ENCODE measurements at places on chromosomes 11 and 22. TPM values are rescaled to one million over a fixed set of nuclear protein-coding genes. Genes with fewer than 3 reads are reported as not detected.

GRCh38 chr11:116644941-116645305 is 127.9 kb downstream of the BUD13 start:
- no peaks in the 10 kb centered on the region for H3K36me3 ChIP-seq
- no peak for DNase-seq
- H3K27ac ChIP-seq: no peak overlapping the region
- peaks cover 3% of the 10 kb centered on the region for H3K27me3 ChIP-seq
- no peaks in the 10 kb centered on the region for H3K4me1 ChIP-seq

GRCh38 chr11:1652026-1652425 is 22.5 kb downstream of the KRTAP5-5 start:
- no peaks in the 10 kb centered on the region for H3K36me3 ChIP-seq
- H3K4me3 ChIP-seq: no peak overlapping the region
- no peak overlapping the region for H3K27ac ChIP-seq
- H3K4me1 ChIP-seq: no peaks in the 10 kb centered on the region

DNA sequence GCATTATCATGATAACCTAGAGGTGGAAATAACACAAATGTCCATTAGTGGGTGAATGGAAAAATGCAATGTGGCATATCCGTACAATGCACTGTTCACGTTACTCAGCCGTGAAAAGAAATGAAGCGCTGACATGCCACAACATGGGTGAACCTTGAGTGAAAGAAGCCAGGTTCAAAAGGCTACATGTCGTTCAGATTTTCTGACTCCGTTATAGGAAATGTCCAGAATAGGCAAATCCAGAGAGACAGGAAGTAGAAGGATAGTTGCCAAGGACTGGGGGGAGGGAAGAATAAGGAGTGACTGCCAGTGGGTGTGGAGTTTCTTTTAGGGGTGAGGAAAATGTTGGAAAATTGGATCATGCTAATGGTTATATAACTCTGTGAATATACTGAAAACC is 133.8 kb downstream of the ATXN10 start:
- peaks cover 56% of the 10 kb centered on the region for H3K36me3 ChIP-seq
- H3K4me1 ChIP-seq: no peaks in the 10 kb centered on the region
- H3K27ac ChIP-seq: no peak overlapping the region
- no peak for DNase-seq
- no peaks in the 10 kb centered on the region for H3K27me3 ChIP-seq
- H3K4me3 ChIP-seq: no peak overlapping the region

GRCh38 chr11:59560702-59561473 is 49.5 kb downstream of the OR4D9 start:
- peak; percentile 62 for DNase-seq
- peak overlapping the region; percentile 91 for H3K27ac ChIP-seq
- H3K4me3 ChIP-seq: peak overlapping the region; percentile 92

Gene KCNJ11
- 1.2 TPM for total RNA-seq

DNA sequence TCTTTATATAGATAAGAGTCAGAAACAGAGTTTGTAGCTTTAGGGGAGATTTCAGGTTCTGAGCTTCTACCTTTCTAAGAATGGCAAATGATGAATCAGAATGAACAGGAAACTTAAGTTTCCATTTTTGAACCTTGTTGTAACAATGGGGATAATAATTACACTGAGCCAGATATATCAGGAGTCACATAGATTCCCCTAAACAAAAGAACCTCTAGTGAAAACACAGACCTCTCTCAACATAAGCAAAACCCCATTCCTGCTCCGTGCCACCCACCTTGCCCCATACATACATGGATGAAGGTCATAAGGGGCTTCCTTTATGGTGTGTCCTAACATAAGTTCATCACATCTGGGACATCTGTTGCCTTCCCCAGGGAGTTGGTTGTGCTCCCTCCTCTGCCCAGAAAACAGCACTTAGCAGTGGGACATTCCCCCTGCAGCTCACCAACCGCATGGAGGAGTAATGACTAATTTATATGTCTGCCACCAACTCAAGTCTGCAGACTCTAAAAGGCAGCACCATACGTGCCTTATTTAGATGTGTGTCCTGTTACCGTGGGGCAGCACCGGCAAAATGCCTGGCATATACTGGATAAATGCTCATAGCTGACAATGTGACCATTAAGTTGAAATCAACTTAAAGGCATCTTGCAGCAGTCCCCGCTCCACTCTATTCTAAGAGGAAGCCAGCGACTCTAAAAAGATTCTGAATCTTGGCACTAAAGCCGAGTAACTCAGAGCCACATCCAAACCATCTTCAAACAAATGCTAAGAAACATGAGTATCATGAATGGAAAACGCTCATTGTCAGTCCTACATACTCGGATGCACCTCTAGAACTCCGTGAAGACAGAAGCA is 8.0 kb downstream of the JAML start:
- H3K27me3 ChIP-seq: peaks cover 38% of the 10 kb centered on the region
- H3K27ac ChIP-seq: peak overlapping the region; percentile 42

GRCh38 chr11:130775306-130776060 is 140.8 kb downstream of the SNX19 start:
- H3K4me1 ChIP-seq: no peaks in the 10 kb centered on the region
- DNase-seq: no peak
- H3K4me3 ChIP-seq: no peak overlapping the region
- H3K27ac ChIP-seq: no peak overlapping the region

DNA sequence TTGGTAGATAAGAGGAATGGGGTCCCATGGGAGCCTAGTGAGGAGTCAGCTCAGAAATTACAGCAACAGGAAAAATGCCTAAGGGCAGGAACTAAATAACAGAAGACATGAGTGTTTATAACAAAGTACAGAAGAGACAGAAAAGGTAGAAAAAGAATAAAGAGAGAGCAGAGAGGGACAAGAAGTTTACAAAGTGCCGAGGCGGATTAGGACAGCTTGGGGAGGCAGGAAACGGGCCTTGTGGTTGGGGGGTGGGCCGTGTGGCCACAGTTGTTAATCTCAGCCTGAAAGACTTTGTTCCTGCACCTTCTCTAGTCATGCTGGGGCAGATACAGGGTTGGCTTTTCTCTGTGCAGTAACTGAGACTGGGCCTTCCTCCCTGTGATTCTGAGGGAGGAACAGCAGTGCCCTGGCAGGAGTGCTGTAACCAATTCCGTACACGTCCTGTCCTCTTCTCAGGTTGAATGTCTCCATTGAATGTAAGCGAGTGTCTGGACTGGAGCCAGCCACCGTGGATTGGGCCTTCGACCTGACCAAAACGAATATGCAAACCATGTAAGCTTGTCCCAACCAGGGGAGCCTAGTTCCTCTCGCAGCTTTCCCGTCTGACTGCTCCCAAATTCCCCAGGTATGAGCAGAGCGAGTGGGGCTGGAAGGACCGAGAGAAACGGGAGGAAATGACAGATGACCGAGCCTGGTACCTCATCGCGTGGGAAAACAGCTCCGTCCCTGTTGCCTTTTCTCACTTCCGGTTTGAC is 13.2 kb downstream of the NAA40 start:
- H3K4me1 ChIP-seq: peaks cover 11% of the 10 kb centered on the region
- H3K4me3 ChIP-seq: no peak overlapping the region
- peaks cover 69% of the 10 kb centered on the region for H3K36me3 ChIP-seq
- peak overlapping the region; percentile 57 for H3K27ac ChIP-seq

DNA sequence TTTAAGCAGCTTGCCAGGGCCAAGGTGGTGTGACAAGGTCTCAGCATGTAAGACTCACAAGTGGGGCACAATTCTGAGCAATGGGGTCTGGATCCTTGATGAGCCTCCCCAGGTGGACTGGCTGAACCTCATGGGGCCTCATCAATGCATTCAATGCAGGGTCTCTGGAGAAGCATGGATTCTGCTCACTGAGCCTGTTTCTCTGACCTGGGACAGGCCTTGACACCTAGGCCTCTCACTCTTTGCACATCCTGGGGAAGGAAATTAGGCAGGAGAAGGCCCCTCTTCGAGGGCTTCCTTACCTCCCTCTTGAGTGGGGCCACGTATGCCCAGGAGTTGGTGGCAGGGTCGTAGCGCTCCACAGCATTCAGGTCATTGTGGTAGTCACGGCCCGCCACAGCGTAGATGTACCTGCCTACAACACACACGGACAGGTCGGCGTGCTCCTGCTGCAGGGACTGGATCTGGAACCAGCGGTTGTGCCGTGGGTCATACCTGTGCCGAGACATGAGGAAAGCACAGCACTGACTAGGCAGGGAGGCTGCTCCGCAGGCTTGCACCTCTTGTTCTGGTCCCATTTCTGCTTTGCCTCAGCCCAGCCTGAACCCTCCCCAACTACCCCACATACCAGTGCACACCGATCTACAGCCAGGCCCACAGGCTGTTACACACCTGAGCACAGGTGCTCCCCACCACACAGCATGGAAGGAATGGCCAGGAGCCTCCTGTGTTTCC is 20.0 kb upstream of the SCARF2 start:
- H3K27me3 ChIP-seq: no peaks in the 10 kb centered on the region
- peaks cover 33% of the 10 kb centered on the region for H3K36me3 ChIP-seq
- peaks cover 25% of the 10 kb centered on the region for H3K4me1 ChIP-seq
- no peak for DNase-seq
- no peak overlapping the region for H3K4me3 ChIP-seq
- no peak overlapping the region for H3K27ac ChIP-seq

Gene PC
- 4.3 TPM for total RNA-seq

Gene DDI1
- total RNA-seq: not detected

- DNase-seq: no peak
- no peak overlapping the region for H3K4me3 ChIP-seq
- H3K36me3 ChIP-seq: no peaks in the 10 kb centered on the region
- peaks cover 4% of the 10 kb centered on the region for H3K4me1 ChIP-seq
- H3K27me3 ChIP-seq: peaks cover 13% of the 10 kb centered on the region
Measured at GRCh38 chr11:34425867-34426266, 12.9 kb upstream of the CAT start.

GRCh38 chr22:44659140-44659539 is 42.9 kb upstream of the PRR5 start:
- no peak overlapping the region for H3K4me3 ChIP-seq
- H3K36me3 ChIP-seq: no peaks in the 10 kb centered on the region
- DNase-seq: no peak
- peaks cover 3% of the 10 kb centered on the region for H3K27me3 ChIP-seq
- peaks cover 6% of the 10 kb centered on the region for H3K4me1 ChIP-seq

- no peaks in the 10 kb centered on the region for H3K36me3 ChIP-seq
- no peak for DNase-seq
- no peaks in the 10 kb centered on the region for H3K27me3 ChIP-seq
- H3K27ac ChIP-seq: peak overlapping the region; percentile 80
- H3K4me1 ChIP-seq: peaks cover 38% of the 10 kb centered on the region
- peak overlapping the region; percentile 77 for H3K4me3 ChIP-seq
Measured at GRCh38 chr11:122851366-122851966, 13.2 kb downstream of the CRTAM start.

- H3K27ac ChIP-seq: no peak overlapping the region
- H3K36me3 ChIP-seq: no peaks in the 10 kb centered on the region
- no peak for DNase-seq
Measured at GRCh38 chr11:3156661-3157311, 8.3 kb downstream of the OSBPL5 start.

GRCh38 chr11:79087238-79087960 is 353.4 kb downstream of the TENM4 start:
- no peak overlapping the region for H3K4me3 ChIP-seq
- DNase-seq: no peak
- no peak overlapping the region for H3K27ac ChIP-seq

DNA sequence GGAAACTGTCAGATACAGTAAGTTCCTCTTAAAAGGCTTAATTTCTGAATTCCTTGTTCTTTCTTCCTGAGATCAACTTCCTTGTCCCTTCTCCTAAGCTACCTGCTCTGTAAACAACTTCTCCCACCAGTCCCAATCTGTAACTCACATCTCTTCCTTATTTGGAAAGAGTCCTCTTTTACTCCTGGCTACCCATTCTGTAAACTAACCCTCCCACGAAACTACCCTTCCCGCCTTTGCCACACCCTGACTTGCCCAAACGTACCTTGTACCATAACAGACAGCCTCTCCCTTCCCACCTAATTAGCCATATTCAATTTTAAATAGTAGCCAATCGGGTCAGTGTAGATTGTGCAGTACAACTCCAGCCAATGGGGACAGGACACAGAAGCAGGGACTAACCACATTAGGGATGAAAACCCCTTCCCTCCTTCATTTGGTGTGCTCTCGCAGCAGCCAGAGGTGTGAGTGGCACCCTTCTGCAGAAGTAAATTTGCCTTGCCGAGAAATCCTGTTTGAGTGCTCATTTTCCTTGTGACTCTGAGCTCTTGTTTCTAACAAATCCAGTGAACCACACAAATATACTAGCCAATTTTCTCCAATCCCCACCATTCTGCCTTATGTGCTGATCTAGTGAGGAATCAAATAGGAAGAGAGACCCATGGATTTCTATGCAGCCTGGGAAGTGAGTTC is 49.5 kb downstream of the ZNF280B start:
- peaks cover 15% of the 10 kb centered on the region for H3K4me1 ChIP-seq
- H3K27ac ChIP-seq: peak overlapping the region; percentile 10
- H3K27me3 ChIP-seq: peaks cover 2% of the 10 kb centered on the region
- no peak for DNase-seq
- peaks cover 2% of the 10 kb centered on the region for H3K36me3 ChIP-seq
- no peak overlapping the region for H3K4me3 ChIP-seq

Gene MUC15
- total RNA-seq: not detected

DNA sequence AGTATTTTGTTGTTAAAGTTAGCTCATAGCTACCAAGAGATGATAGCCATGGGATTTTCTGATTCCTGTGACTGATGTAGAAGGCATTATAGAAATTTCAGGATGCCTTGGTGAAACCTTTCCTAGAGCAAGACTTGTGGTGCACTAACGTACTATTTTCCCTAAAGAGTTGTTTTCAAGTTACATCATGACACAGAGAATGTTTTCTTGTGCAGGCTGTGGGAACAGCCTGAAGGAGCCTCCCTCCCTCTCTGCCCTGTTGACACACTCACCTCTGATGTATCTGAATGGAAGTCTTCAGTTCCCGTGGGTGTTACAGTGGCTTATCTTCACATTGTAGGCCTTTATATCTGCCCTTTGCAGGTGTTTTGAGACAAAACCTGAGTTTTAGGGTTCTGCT is 121.6 kb downstream of the LDLRAD3 start:
- H3K27me3 ChIP-seq: peaks cover 8% of the 10 kb centered on the region
- H3K27ac ChIP-seq: no peak overlapping the region
- DNase-seq: no peak
- H3K36me3 ChIP-seq: no peaks in the 10 kb centered on the region

- H3K4me3 ChIP-seq: no peak overlapping the region
- no peaks in the 10 kb centered on the region for H3K4me1 ChIP-seq
- no peaks in the 10 kb centered on the region for H3K36me3 ChIP-seq
- peaks cover 1% of the 10 kb centered on the region for H3K27me3 ChIP-seq
Measured at GRCh38 chr11:122024278-122024677, 91.7 kb downstream of the BLID start.

GRCh38 chr11:113647108-113647507 is 59.0 kb downstream of the TMPRSS5 start:
- no peak for DNase-seq
- H3K27ac ChIP-seq: no peak overlapping the region
- no peaks in the 10 kb centered on the region for H3K27me3 ChIP-seq

Gene VWCE
- 0.76 TPM for total RNA-seq

DNA sequence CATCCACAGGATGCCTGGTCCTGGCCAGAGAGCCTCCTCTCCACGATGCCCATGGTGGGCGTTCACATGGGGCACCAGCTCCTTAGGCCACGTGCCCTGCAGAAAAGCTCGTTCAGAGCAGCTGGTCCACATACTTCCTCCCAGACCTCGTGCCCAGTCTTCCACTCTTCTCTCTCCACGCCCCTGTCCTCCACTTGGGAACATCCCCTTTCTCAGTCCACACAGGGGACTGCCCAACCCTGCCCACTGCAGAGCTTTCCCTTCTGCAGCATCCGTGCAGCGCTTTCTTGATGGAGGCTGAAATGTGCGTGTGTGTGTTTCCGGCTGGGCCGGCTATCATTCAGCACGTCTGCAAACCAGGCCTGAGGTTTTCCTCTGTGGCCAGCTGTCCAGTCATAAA is 11.3 kb downstream of the TPCN2 start:
- peaks cover 24% of the 10 kb centered on the region for H3K4me1 ChIP-seq
- no peak overlapping the region for H3K27ac ChIP-seq
- no peak for DNase-seq
- no peak overlapping the region for H3K4me3 ChIP-seq
- no peaks in the 10 kb centered on the region for H3K27me3 ChIP-seq
